Inflammatory macrophage treated with lipopolysaccharide for 1 hour (primary cell): ENCODE measurements at places on chromosomes 11 and 22.
A peak's percentile ranks its signal among the peaks of the same experiment; 100 is the strongest.

- DNase-seq, result no peak
Observed at GRCh38 chr22:37628830-37629229, 10.6 kb upstream of the SH3BP1 start.

DNA sequence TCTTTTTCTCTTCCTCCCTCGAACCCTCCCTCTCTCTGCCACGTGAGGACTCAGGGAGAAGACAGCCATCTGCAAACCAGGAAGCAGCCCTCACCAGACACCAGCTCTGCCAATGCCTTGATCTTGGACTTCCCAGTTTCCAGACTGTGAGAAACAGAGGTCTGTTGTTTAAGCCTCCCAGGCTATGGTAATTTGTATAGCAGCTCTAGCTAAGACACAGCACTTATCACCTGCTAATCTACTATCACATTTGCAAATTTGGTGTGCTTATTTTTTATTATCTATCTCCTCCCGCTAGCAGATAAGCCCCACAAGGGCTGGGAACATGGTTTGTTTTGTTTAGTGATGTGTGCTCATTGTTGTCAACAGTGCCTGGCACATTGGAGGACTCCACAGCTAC lies 124.8 kb upstream of the OPCML start:
- no peak for DNase-seq

DNA sequence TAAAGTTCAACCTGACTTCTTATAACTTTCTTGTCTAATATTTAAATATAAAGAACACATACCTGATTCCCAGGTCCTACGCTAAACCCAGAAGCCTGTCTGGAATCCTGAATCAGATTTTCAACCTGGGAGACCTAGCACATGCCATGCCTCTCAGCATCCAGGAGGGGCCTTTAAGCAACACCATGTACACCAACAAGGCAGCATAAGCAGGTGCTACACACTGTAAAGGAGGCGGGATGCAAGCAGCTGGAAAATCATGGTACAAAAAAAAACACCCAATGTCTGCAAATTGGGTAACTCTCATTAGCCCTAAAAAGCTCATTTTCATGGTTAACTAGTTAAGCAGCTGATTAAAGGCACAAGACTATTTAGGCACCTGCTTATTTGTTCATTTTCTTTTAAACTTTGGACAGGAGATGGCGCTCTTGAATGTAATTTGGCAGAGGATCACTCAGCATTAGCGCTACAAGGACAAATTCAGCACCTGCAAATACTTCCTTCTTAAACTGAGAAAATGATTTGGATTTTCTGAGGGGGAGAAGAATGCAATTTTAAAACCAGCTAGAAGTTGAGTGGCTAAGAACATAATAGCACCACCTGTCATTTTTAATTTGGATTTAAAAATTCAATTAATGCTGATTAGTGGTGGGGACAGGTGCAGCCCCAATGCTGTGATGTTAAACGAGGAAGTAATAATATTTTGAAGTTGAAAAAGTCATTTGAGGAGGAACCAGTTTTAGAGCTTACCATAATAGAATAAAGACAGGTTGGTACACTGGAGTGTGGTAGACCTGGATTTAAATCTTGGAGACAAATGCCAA lies 104.0 kb downstream of the FAR1 start:
- peak; percentile 53 for DNase-seq

GRCh38 chr11:92955860-92956259 lies 13.6 kb upstream of the MTNR1B start:
- peak; percentile 4 for DNase-seq

- DNase-seq, result no peak
Observed at GRCh38 chr22:41528938-41529561, 15.2 kb downstream of the POLR3H start.

DNA sequence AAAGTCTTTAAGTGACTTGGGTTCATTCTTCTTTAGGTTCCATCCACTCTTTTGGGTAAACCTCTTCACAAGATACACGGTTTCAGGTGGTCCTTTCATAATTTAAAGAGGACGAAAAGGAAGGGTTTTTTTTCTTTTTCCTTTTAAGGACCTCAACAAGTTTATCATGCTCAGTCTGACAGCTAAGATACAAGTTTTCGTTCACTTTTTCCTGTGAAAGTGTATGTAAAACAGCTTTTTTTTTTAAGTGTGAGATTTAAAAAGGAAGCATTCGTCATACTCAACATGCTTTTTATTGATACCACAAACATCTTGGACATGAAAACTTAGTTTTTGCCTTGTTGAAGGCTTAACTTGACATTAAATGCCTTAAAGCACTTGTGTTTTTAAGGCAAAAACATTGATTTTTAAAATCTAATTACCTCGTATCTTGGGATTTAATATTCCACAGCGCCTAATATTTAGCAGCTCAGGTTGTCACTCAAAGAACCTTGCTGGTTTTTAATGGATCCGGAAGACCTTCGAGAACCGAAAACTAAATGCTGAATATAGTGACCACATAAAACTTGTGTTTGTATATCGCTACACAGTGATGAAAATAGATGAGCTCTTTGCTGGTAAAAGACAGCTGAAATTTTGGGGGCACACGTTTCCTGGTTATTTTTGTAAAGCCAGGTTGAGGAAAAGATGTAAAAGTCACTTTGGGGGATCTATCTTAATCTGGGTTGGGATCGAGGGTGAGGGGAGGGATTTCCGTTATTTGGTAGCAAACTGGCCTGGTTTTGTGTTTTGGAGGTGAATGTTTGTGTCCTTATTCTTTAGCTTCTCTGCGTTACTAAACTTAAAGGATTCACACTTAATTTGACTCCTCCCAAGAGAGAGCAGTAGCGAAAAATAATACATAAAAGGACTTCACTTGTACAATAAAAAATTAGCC lies 2.3 kb downstream of the PCF11 start:
- no peak for DNase-seq

GRCh38 chr11:1296287-1296686 lies 13.1 kb downstream of the TOLLIP start:
- no peak for DNase-seq

- DNase-seq, result no peak
Observed at GRCh38 chr11:62538470-62539237, 8.0 kb downstream of the AHNAK start.

DNA sequence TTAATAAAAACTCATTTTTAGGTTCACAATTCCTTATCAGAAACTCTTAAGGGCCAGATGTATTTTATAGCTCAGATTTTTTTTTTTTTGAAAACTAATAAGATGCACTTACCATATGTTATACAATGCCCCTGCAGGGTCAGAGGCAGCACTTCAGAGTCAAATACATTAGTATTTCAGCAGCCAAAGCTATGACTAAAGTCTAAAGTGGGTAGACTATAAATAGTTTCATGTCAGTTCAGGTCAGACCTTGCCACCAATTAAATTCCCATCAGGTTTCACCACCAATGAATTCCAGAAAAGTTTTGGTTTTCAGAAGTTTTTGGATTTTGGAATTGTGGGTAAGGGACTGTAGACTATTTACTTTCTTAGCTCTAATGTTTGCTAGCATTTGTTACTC lies 75.9 kb downstream of the FAM83F start:
- no peak for DNase-seq

DNA sequence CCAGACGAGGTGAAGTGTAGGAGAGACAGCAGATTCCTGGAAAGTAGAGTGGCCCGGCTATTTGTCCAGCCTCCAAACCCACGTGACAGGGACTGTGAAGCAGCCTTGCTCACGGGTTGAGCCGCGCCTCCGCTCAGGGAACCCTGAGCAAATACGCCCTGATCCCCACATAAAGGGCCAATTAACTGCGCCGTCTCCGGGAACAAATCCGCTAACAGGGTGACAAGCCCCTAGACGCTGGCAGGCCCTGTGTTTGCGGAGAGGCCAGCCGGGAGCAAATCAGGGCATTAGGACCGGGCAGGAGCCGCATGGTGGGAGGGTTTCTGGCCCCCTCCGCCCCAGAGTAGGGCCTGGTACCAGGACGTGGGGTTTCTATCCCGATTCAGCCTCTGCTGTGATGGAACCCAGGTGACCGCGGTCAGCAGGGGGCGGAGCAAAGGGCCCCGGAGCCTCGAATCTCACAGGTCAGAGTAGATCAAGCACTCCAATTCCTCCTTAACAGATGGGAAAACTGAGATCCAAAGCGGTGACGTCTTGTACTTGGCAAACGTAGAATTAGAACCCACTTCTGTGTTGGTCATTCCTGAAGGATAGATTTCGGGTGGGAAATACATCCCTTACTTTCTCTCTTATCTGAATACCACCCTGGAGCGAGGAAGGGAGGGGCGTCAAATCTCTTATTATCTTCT lies 2.0 kb upstream of the ROBO3 start:
- DNase-seq, result no peak

GRCh38 chr22:45582236-45582954 lies 79.7 kb downstream of the FBLN1 start:
- no peak for DNase-seq

GRCh38 chr11:110432713-110433392 lies 3.1 kb downstream of the FDX1 start:
- no peak for DNase-seq

GRCh38 chr11:45079943-45080719 lies 66.3 kb upstream of the PRDM11 start:
- DNase-seq, result peak; percentile 61

DNA sequence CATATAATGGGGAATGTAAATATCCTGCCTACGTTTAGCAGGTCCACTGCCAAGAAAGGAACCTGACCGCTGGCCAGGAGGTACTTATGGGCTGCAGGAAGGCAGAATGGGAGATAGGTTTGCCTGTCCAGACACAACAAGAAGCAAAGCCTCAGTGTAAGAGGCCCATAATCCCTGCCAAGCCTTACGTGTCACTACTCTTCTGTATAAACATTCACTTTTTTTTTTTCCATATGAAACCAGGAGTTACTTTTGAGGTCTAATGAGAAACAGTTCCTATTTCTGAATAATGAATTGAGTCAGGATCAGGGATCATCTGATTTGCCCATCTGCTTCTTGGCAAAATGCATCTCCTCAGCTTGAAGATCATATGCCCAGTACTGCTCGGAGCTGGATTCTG lies 230.2 kb downstream of the NTM start:
- DNase-seq, result no peak

DNA sequence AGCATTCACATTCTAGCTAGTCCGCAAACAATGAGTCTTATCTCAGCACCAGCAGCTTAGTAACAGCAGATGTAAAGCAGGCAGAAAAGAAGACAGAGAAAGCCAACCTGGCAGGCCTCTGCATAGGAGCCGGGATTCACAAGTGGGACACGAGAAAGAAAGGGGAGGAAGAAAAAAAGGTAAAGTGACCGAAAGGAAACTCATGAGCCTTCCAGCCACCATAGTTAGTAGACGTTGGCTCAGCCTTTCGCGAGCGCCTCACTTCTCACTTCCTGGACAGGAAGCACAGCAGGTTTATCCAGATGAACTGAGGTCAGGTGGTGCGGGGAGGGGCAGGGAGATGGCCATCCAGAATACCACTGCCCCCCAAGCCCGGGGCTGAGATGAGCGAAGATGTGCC lies 19.7 kb upstream of the KAT5 start:
- no peak for DNase-seq

GRCh38 chr11:46246521-46246920 lies 30.9 kb upstream of the CREB3L1 start:
- DNase-seq, result no peak

DNA sequence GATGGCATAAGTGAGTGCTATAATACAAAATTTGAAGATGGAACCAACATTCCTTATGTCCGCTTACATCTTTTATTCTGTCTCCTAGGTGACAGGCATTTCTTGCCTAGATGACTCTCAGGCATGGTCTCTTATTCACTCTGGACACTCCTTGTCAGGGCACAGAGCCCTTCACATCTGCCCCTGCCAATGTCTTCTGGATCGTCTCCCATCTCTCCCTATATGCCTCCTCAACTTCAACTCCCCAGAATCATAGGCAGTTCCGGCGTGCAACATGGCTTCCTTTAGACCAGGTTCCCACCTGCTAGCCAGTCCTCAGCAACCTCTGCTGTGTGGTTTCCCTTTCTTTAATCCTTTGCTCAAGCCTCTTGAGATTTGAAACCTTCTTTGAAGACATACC lies 300.9 kb downstream of the TENM4 start:
- no peak for DNase-seq

- DNase-seq, result no peak
Observed at GRCh38 chr11:61110255-61111049, 8.2 kb downstream of the CD5 start.

DNA sequence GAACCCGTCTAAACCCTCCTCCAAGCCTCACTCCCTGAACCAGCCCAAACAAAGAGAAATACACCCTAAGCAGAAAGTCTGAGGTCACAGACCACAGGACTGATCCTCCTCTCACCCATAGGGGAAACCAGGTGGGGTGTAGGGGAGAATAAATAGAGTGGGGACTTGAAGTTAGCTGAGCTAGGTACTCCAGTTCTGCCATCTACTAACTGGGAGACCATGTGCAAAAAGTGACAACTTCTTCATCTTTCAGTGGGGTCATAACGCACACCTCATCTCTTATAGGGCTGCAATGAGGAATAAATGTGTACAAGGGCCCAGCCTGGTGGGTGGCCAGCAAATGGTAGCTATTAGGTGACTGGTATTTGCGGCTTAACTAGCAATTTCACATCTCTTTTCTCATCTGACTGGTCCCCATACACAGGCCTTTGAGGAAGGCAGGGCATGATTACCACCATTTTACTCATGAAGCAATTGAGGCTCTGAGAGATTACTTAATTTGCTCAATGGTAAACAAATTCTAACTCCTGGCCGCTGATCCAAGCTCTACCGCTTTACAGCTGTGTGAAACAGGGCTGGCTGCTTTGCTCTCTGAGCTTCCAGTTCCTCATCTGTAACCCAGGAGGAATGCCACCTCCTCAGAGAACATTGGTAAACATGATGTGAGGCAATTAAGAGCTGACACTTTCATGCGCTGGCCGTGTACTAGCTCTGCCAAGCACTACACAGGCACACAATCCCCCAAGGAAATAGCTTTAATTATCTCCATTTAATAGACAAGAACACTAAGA lies 16.6 kb downstream of the TBC1D10A start:
- DNase-seq, result peak; percentile 89

- no peak for DNase-seq
Observed at GRCh38 chr11:121236115-121237001, 56.2 kb upstream of the SC5D start.

GRCh38 chr11:21625982-21626381 lies 566.9 kb upstream of the ANO5 start:
- DNase-seq, result peak; percentile 76

GRCh38 chr11:119479685-119480275 lies 56.8 kb upstream of the THY1 start:
- DNase-seq, result no peak

DNA sequence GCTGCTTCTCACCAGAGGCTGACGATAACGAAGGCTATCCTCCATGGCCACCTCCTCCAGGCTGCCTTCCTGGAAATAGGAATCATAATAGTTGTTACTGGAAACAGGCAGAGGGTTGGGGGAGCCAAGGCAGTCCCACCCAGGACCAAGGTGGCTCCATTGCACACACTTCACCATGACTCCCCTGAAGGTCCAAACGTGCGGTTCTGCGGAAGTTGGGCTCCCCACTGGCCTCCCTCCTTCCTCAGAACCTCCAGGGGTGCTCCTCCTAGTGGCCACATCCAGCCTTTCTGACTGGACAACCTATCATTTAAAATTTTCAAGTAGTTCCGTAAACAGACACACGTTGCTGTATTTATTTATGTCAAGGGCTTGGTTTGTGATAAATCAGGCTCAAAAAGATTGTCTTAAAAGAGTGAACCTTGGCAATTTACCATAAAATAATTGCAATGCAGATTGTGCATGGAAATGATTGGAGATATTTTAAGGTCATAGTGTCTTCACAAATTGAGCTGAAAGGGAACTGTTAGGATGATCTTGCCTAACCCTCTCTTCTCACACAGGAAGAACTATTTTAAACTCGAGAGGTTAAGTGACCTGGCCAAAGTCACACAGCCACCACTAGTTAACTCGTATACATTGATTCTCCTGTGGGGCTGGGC lies 1.4 kb upstream of the TCN2 start:
- DNase-seq, result peak; percentile 81

GRCh38 chr11:22193348-22194051 lies 615 bp downstream of the ANO5 start:
- peak; percentile 16 for DNase-seq
